ENCODE measurements at places on chromosomes 2 and 18.
A peak's percentile ranks its signal among the peaks of the same experiment; 100 is the strongest.

DNA sequence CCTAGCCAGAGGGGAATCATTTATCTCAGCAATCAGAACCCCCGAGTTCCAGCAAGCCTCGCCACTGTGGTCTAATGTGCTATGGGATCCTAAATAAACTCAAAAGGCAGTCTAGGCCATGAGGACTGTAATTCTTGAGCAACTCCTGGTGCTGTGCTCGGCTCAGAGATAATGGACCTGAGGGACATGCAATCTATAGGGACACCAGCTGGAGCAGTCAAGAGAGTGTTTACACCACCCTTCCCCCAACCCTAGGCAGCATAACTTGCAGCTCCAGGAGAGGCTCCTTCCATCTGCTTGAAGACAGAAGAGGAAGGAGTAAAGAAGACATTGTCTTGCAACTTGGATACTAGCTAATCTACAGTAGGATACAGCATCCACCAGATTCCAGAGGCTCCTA, 225.5 kb upstream of the KLHL14 start:
- no peak for DNase-seq

GRCh38 chr2:172357442-172357841, 69.9 kb upstream of the ITGA6 start:
- no peak for DNase-seq

- DNase-seq, result no peak
These were observed at the start of gene KYNU for GRCh38 chr2:142877216-142877838. TSS of gene KYNU (plus strand) at chr2:142877664. CDS start at chr2:142885368, 7,704 bp downstream.

GRCh38 chr2:67686254-67686653, 289.1 kb downstream of the ETAA1 start:
- no peak for DNase-seq

DNA sequence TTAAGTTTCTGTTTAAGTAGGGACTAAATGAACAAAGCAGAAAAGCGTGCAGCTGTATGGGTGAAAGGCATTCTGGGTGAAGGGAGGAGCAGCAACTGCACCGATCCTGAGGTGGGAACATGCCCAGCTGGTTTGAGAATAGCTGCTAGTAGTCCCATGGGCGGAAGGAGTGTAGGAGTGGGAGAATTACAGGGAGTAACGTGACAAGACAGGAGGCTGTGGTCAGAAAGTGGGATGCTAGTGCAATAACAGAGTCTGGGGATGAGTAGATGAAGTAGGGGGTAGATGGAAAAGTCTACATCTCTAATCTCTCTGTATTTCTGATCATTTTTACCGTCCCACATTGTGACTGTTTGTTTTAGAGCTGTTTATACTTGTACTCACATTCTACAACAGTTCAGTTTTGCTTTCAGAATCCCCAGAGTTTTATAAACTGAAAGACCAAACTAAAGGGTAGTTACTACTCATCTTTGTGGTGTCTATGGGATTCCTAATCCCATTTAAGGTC, 118.9 kb downstream of the LCLAT1 start:
- peak; percentile 13 for DNase-seq

DNA sequence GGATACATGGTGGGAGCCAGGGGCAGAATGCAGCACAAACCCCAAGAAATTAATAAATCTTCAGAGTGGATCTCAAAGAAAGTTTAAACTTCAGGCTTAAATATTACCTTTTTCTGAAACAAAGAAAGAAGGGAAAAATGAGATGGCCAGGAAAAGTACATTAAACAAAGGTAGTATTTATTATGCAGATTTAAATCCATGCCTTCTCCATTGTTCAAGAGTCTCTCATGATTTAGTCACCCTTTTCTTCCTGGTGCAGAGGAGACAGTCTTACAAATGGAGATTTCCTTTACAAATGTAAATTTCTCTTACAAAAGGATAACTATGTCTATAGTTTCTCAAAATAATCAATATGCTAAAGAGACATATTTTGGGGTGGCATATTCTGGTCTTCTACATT, 33.4 kb upstream of the PPM1B start:
- DNase-seq, result no peak

GRCh38 chr2:143150287-143150686, 21.1 kb downstream of the ARHGAP15 start:
- no peak for DNase-seq

DNA sequence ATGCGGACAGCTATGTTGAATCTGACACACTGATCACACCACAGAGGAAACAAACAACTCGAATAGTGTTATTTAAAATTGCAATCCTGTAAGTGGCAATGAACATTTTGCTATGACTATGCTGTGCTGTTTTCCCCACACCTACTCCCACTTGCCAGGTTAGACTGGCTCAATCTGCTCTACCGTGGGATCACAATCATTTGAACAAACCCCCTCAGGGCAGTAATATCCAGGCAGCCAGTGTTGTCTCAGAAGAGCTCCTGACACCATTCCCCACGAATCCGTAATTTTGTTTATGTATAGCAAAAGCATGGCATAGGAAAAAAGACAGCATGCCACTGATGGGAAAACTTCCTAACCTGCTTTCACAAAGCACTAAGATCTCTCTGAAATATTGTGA, 284.3 kb downstream of the ERBB4 start:
- no peak for DNase-seq

GRCh38 chr2:149221898-149222297, 108.5 kb upstream of the LYPD6 start:
- no peak for DNase-seq

DNA sequence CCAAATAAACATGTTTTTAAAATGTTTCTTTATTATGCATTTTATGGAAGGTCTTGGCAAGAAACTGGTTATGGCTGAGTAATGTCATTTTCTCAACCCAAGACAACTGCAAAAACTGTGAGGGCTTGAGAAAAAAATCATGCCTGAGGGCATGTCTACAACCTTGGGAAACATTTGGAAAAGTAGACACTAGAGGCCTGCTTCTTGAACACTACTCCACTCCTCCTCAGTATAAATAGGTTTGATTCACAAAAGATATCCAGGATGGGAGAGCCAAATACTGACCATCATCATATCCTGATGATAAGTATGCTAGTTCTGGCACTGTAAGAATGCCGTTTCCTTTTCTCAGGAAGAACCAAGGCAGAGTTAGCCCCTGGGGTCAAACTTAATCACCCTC, 71.1 kb downstream of the OSR1 start:
- DNase-seq, result no peak

GRCh38 chr18:68438983-68439382, 275.9 kb downstream of the TMX3 start:
- no peak for DNase-seq

DNA sequence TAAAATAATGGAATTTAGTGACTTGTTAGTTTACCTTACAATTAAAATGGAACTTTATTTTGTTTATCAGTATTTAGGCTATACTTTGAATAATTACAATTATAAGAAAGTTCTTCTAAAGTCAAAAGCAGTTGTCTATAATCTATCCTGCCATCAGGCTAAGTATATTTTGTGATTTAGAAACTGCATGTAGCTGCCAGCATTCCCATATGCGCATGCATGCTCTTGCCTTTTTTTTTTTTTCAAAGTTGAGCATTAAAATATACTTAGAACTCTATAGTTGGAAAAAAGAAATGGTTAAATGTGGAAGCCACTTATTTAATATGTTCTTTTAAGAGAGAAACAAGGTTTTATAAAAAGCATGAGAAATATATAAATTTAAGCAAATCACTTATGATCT, 99.0 kb downstream of the ARHGEF33 start:
- DNase-seq, result no peak

GRCh38 chr2:165544897-165545296, 75.4 kb downstream of the CSRNP3 start:
- no peak for DNase-seq

GRCh38 chr18:32237049-32237448, 47.2 kb downstream of the MEP1B start:
- no peak for DNase-seq

GRCh38 chr2:239255218-239255617, 145.6 kb downstream of the HDAC4 start:
- no peak for DNase-seq

DNA sequence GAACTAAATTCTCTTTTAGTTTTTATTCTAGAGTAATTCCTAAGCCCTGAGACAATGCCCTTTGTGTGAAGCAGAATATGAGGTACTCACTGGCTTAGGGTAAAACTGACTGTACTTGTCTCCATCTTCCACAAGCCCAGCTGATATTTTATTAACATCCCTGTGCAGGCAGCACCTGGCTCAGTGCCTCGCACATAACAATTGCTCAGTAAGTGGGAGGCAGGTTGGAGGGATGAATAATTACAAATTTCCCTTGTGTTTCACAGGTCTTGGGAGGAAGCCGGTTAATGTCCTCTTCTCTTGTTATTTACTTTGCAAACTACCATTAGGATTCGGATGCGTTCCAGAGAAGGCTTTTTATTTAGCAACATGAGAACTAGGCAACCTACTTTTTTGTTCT, 249.8 kb upstream of the FSHR start:
- no peak for DNase-seq

GRCh38 chr2:98909317-98910211, 26.5 kb downstream of the CRACDL start:
- DNase-seq, result no peak

- peak; percentile 66 for DNase-seq
These were observed 433 bp downstream of the ZFP36L2 start for GRCh38 chr2:43225788-43226557.

GRCh38 chr2:177670791-177671535, 278.4 kb downstream of the AGPS start:
- no peak for DNase-seq

- DNase-seq, result no peak
These were observed 365.5 kb upstream of the KLHL29 start for GRCh38 chr2:23019476-23019875.

- no peak for DNase-seq
These were observed 1345.1 kb downstream of the SUCLG1 start for GRCh38 chr2:83113953-83114352.

DNA sequence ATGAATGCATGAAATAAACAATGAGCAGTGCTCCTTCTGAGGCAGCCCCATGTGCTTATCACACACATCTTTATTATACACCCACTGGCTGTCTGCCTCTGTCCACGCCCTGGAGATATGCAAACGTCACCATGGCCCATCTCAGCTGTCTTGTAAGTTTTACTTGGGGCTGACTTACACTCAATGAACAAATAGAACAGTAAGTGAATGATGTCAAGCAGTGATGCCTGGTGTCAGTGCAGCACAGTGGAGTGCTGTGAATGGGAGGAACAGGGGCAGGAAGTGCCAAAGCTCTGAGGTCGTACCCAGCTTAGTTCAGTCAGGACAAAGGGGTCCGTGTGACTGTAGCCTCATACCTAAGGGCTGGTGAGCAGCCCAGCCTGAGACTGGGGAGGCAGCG, 659.5 kb upstream of the HS6ST1 start:
- no peak for DNase-seq

DNA sequence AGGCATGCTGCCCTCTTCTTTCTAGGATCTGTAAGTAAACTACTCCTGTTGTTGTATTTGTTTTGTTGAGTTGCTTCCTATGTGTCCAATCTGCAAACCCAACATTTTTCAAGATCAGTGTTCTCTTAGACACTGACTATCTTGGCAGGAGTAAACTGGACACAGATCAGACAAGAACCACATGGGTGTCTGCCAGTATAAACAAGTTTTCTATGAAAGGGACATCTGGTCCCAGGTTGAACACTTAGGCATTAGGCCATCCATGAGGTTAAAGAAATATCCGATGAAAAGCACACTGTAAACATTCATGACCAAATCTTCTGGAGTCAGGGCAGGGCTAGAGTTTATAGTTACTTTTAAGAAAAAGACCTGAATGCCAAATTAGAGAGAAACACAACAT, 441.8 kb downstream of the NYAP2 start:
- DNase-seq, result no peak

DNA sequence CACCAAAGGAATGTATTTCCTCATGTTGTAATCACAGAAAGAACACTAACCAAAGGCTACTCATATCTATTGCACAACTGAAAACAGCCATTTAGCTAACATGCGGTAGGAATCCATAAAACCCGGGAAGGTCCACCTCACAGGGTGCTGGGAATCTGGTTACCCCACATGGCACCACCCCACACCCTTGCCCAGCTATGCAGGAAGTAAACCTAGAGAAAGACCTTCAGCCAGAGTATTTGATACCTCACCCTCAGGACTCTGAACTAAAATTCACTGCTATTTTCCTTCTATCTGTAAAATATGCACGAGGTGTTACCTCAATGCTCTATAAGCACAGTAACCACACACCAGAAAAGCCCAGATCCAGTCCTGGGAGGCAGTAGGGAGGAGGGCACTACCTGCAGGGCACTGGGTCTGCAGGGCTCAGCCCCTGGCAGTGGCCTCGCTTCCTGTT, 45.8 kb downstream of the PTPN2 start:
- DNase-seq, result no peak

GRCh38 chr2:64992990-64993389, 3.8 kb downstream of the SLC1A4 start:
- DNase-seq, result no peak

DNA sequence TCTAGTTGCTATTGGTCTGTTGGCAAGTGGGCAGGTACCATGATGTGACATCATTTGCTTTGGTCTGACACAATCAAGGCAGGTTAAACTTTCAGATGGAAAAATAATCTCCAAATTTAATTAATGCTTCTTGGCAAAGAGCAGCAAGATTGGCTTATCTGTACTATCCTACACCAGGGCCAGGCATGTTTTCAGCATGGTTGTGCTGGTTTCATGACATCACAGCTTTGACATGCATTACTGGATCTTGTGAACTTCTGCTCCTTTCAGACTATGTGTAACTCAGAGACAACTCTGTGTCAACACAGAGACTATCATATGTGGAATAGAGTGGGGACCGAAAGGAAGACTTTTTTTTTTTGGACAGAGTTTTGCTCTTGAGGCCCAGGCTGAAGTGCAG, 520.5 kb downstream of the TDRD15 start:
- no peak for DNase-seq

DNA sequence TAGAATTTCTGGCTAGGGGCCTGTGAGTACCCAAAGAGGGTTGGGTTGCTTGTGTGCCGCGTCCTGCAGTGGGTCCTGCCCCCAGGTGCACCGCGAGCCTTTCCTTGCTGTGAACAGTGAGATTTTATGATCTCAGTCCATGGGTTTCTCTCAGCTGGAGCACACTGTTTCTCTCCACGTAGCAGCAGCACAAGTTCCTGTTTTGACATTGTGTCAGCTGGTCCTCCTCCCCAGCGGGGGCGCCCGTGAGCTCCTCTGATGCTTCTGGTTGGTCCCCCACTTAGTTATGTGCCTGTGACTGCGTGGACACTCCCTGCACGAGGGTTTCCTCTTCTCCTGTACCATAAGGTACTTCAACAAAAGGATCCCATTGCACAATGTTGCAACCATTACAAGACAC, 29.8 kb downstream of the TSHZ1 start:
- DNase-seq, result no peak

- DNase-seq, result no peak
These were observed 49.0 kb downstream of the SNED1 start for GRCh38 chr2:241047253-241048010.

GRCh38 chr2:121046335-121046734, 238.7 kb downstream of the TFCP2L1 start:
- no peak for DNase-seq

DNA sequence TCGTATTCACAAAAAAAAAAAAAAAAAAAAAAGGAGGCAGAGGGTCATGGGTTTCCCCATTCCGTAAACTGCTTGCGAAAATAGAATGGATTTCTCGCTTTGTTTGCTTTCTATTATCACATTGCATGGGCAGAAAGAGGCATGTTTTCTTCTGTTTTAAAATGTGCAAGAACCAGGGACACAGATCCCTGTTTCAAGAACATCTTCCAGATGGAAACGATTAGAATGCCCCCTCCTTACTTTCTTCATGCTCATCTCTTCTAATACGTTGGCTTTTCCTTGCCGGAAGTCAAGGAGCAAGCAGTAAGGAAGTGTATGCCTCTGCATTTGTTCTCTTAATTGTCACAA, 51.0 kb upstream of the ZNF516 start:
- DNase-seq, result no peak

- DNase-seq, result no peak
These were observed 7.0 kb downstream of the CHCHD5 start for GRCh38 chr2:112591413-112591812.

All from stimulated activated naive CD4-positive, alpha-beta T cell treated with Interleukin-2 at 50 U/mL for 16 hours (primary cell).